ENCODE measurements at places on chromosomes 7 and 10.

- no peak for DNase-seq
Observed at GRCh38 chr7:45084336-45084735, 4.4 kb downstream of the NACAD start.

DNA sequence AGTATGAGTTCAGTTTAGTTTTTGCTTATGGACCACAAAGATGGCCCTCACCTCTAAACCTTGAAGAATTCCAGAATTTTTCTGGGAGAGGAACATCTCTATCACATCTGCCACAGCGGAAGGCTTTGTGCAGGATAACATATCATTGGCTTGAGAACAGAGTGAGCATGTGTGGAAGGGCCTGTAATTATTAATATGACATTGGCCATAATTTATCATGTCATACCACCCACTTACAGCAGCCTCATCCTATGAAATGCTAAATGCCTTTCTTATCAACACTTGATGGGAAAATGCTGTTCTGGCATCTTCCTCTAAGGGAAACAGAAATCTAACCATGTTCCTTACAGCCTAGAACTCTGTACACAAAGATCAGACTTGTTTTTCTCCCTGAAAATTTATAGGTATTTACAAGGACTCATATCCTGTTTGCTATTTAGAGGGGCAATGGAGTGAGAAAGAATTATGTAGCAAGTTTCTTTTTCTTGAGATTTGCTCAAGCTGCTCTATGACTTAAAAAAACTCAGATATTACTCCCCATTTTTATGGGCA lies 817.3 kb downstream of the LRMDA start:
- no peak for DNase-seq

GRCh38 chr7:52463341-52463740 lies 572.1 kb upstream of the POM121L12 start:
- DNase-seq = no peak

DNA sequence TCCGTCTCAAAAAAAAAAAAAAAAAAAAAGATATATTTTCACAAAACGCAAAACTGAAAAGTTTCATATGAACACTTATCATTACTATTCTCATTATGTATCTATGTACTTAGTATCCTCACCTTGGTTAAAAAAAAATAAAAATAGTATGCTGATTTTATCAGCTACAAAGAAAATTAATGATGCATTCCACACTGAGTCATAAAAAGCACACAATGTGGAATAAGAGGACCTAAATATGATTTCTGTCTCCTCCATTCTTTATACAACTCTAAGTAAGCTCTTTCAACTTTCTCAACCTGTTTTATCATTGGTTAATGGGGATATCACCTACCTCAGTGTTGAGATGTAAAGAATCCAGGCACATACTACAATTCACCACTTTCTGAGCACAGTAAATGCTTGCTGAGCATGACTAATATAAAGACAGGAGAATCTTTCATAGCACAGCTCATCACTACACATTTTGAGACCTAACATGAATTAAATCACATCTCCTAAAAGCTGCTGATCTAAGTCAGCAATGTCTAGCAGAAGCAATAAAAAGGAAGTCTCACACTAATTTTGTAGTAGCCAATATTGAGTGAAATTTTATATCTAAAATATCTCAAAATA lies 2.7 kb downstream of the SNX13 start:
- DNase-seq = no peak

All from femur (tissue), 1 donor.